ENCODE measurements at places on chromosomes 11 and 22.

- peak; percentile 86 for DNase-seq
Measured at GRCh38 chr11:57324886-57325734, at the start of gene TNKS1BP1. Gene TNKS1BP1 (minus strand): TSS chr11:57324952. CDS start chr11:57321885, 3,067 bp downstream.

- no peak for DNase-seq
Measured at GRCh38 chr22:36026741-36027140, 1.9 kb downstream of the RBFOX2 start.

DNA sequence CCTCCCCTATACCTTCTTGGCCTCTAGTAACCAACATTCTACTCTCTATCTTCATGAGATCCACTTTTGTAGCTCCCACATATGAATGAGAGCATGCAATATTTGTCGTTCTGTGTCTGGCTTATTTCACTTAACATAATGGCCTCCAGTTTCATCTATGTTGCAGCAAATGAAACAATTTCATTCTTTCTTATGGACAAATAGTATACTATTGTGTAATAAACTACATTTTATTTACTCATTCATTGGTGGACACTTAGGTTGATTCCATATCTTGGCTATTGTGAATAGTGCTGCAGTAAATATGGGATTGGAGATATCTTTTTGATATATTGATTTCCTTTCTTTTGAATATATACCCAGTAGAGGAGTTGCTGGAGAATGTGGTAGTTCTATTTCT, 151.1 kb downstream of the JRKL start:
- no peak for DNase-seq

DNA sequence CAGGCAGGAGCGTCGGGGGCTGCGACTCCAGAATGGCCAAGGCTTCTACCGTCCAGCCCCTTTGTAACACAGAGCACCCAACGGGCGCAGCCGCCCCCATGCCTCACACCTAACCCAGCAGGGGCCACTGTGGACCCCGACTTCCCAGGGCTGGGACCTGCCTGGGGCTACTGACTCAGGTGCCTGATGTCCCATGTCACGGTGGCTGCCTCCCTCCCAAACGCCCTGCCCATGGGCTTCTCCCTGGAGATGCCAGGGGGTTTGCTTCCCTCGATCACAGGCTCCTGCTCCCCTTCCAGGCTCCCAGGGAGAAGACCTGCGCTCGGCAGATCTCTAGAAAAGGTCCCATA, 84.0 kb downstream of the MYEOV start:
- no peak for DNase-seq

- no peak for DNase-seq
Measured at GRCh38 chr22:35437049-35437448, 37.1 kb downstream of the MCM5 start.

DNA sequence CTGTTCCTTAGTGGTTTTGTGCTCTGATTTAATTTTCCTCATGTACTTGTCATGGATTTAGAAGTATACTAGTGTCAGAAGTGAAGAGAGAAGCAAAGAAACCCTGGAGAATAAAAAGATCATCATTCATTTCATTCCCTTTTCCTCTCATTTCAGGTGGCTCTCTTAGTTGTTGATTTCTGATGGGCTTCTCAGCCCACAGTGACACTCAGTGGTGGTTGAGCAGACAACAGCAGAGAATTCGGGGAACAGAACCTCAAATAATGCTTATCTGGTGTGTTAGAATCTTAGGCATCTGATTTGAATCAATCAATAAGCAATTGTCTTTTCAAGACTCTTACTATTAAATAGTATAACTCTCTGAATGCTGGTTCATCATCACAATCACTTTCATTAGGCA, 1289.4 kb downstream of the FAM181B start:
- no peak for DNase-seq

GRCh38 chr11:114397349-114397982, 2.8 kb downstream of the C11orf71 start:
- DNase-seq: no peak

GRCh38 chr11:131955904-131956303, 585.5 kb downstream of the NTM start:
- no peak for DNase-seq

DNA sequence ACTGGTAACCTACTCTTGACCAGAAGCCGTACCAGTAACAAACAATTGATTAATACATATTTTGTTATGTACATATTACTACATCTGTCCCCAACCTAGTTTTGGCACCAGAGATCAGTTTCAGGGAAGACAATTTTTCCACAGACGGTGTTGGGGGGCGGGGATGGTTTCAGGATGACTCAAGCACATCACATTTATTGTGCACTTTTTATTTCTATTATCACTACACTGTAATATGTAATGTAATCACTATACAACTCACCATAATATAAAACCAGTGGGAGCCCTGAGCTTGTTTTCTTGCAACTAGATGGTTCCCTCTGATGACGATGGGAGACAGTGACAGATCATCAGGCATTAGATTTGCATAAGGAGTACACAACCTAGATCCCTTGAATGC, 15.5 kb downstream of the DGCR8 start:
- no peak for DNase-seq

GRCh38 chr11:113193946-113194345, 120.4 kb upstream of the TTC12 start:
- no peak for DNase-seq

- DNase-seq: no peak
Measured at GRCh38 chr11:7186190-7186589, 65.5 kb upstream of the SYT9 start.

DNA sequence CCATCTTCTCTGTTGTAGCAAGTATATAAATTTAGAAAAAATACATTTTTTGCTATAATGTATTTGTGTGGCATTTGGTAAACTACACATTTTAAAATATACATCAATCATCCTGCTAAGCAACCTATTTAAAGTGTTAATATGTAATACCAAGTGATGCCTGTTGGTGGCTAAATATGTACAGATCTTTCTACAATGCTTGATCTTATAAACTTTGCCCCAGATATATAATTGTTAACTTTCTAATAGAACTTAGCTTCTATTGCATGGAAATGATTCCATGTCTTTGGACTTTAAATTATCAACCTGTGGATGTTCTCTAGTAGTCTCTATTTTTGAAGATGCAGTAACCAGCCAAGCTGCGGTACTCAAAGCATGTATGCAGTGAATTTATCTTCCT, 1260.4 kb upstream of the RAG2 start:
- DNase-seq: no peak

- no peak for DNase-seq
Measured at GRCh38 chr22:31954535-31955523, 10.5 kb downstream of the YWHAH start.

GRCh38 chr11:130858215-130858614, 58.1 kb downstream of the SNX19 start:
- no peak for DNase-seq

GRCh38 chr11:113847111-113847510, 28.3 kb downstream of the USP28 start:
- no peak for DNase-seq

DNA sequence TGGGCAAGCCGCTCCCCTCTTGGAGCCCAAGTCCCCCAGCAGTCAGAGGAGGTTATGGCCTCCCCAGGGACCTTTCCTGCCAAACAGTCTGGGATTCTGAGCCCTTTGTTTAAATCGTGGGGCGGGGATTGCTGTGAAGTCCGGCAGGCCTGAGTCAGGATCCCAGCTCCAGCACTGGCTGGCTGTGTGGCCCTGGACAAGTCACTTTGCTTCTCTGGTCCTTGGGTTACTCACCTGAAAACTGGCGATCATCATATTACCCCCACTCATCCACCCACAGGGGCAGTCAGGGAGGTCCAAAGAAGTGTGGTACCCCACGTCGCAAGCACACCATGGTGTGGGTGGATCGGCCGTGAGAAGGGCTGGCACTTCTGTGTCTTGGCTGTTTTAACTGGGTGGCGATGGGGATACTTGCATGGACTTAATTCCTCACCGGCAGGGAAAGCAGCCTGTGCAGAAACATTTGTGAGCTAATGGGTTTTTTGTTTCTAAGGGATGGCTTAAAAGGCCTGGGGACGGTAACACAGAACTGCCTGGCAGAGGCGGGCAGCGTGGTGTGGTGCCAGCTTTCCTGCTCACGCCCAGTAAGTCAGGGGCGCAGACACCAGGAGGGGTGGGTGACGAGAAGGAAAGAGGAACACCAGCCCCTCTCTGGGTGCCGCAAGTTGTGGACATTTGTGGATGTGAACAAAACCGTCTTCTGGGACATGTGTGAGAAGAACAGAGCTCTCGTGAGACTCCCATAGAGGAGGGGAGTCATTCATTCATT, 31.6 kb upstream of the PRR5 start:
- no peak for DNase-seq

- no peak for DNase-seq
Measured at GRCh38 chr11:16831316-16832192, 93.1 kb downstream of the C11orf58 start.

- DNase-seq: no peak
Measured at GRCh38 chr22:44159221-44159620, 21.5 kb upstream of the PARVG start.

GRCh38 chr11:23680488-23681230, 816.2 kb upstream of the LUZP2 start:
- DNase-seq: no peak

DNA sequence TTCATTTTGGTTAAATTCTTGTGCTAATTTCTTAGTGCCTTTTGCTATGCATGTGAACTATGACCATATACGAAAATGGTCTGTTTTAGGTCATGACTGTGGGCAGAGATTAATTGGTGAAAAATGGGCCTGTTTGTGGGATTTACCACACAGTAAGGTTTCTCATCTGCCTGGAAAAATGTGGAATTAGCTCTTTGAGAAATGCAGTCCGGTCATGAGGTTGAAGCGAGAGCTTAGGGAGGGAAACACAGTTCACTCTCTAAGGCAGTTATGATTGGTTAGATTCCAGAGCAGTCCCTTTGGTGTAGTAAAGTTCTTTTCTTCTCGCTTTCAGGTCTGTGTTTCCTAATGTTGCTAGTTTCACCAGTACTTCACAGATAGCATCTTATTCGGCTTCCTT, 1.2 kb upstream of the PDE3B start:
- no peak for DNase-seq

- no peak for DNase-seq
Measured at GRCh38 chr11:120182790-120183491, 27.9 kb upstream of the OAF start.

GRCh38 chr22:47850644-47851151, 1088.2 kb downstream of the TBC1D22A start:
- DNase-seq: no peak

Data from stimulated activated CD8-positive, alpha-beta memory T cell treated with anti-CD3 and anti-CD28 coated beads, Interleukin-2, amount 100 ng/mL, for 48 hours (primary cell).